Upper lobe of left lung (tissue), 6 donors: ENCODE measurements at places on chromosomes 16 and 17. TPM values are rescaled to one million over a fixed set of nuclear protein-coding genes. Genes with fewer than 3 reads are reported as not detected.

Gene ATP1B2
- not detected for total RNA-seq

Gene KCNG4
- not detected for total RNA-seq

Gene NXPH3
- total RNA-seq, result 3.9 TPM

Gene CDC42EP4
- total RNA-seq, result 65.7 TPM

Gene RAB26
- 6.8 TPM for total RNA-seq

Gene CDK10
- 126 TPM for total RNA-seq

Gene CD68
- 325 TPM for total RNA-seq

Gene DNAH9
- 0.92 TPM for total RNA-seq

Gene KRTAP2-2
- total RNA-seq, result not detected

Gene LRRC46
- 23.5 TPM for total RNA-seq

Gene QPRT
- total RNA-seq, result 6.3 TPM

Gene CCL8
- total RNA-seq, result 0.29 TPM

Gene KRT24
- total RNA-seq, result not detected

Gene YBX2
- total RNA-seq, result 1.2 TPM
